ENCODE measurements at places on chromosomes 5 and 9. TPM values are rescaled to one million over a fixed set of nuclear protein-coding genes. Genes with fewer than 3 reads are reported as not detected.

The TAF9 gene
- 46.3 TPM for total RNA-seq

The TLE4 gene
- total RNA-seq = 75.1 TPM

The GLRA1 gene
- total RNA-seq = not detected

The GHR gene
- under 0.01 TPM for total RNA-seq

The CCIN gene
- 1.3 TPM for total RNA-seq

The CYLC2 gene
- not detected for total RNA-seq

The LHX3 gene
- total RNA-seq = 0.27 TPM

The CCDC152 gene
- 3.2 TPM for total RNA-seq

The PCDHGB5 gene
- total RNA-seq = 2.4 TPM

The BARHL1 gene
- not detected for total RNA-seq

The RLN1 gene
- total RNA-seq = 0.54 TPM

The TMEM252 gene
- total RNA-seq = not detected

The GMCL2 gene
- total RNA-seq = not detected

The CLIC3 gene
- 0.27 TPM for total RNA-seq

The GPR150 gene
- total RNA-seq = 0.54 TPM

All from hematopoietic multipotent progenitor cell (in vitro differentiated cells).